ENCODE measurements at places on chromosomes 7 and 10. TPM values are rescaled to one million over a fixed set of nuclear protein-coding genes. Genes with fewer than 3 reads are reported as not detected.
A peak's percentile ranks its signal among the peaks of the same experiment; 100 is the strongest.

GRCh38 chr7:42831006-42831717 is 80.7 kb downstream of the C7orf25 start:
- peak overlapping the region; percentile 13 for H3K27ac ChIP-seq
- H3K36me3 ChIP-seq = no peaks in the 10 kb centered on the region
- no peak for DNase-seq

DNA sequence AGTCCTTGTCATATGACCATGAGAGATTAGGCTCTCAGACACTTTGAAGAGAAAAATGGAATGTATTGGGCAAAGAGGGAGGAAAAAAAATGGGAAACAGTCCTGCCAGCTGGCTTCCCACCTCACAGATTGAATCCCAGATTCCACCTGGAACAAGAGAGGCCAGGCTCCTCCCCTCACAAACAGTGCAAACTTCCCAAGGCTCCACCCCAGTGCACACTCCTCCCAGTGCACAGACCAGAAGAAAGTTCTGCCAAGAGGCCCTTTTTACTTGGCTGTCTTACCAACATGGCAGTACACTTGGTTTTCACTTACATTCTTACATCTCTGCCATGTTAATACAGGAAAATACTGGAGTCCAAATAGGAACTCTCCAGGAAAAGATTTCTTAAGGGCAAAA is 202.3 kb downstream of the AHR start:
- no peak for DNase-seq
- no peaks in the 10 kb centered on the region for H3K4me1 ChIP-seq
- peak overlapping the region; percentile 36 for H3K27ac ChIP-seq
- no peaks in the 10 kb centered on the region for H3K36me3 ChIP-seq
- no peaks in the 10 kb centered on the region for H3K27me3 ChIP-seq
- H3K4me3 ChIP-seq = no peak overlapping the region

DNA sequence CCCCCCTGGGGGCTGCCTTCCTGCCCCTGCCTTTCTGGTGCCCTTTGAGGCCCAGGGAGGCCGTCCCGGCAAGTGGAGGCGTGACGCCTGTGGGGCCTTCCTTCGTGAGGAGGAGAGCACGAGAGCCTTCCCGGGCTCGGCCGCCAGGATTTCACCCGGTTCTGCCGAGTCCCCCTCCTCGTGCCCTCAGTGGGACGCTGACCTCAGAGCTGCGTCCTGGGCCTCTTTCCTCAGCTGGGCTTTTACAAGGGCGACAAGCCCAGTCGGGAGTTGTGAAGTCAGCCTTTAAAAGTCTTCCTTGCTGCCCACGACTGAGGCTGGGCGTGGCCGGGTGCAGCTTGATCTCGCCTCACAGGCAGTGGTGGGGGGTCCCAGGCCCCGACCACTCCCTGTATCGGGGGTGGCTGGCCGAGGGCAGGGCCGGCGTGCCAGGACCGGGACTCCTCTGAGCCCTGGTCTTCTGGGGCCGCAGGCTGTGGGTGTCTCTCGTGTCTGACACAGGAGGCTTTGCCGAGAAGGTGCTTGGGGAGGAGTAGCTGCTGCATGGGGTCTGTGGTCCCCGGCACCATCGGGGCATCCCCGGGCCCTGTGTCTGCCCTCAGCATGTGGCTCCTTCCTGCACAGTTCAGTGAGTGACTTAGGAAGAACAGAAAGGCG is 41.8 kb downstream of the FAM20C start:
- H3K36me3 ChIP-seq = no peaks in the 10 kb centered on the region
- H3K4me3 ChIP-seq = no peak overlapping the region
- peak overlapping the region; percentile 72 for H3K27ac ChIP-seq
- H3K27me3 ChIP-seq = no peaks in the 10 kb centered on the region

GRCh38 chr10:49357910-49358309 is 38.0 kb downstream of the DRGX start:
- no peaks in the 10 kb centered on the region for H3K27me3 ChIP-seq
- no peak for DNase-seq
- H3K4me1 ChIP-seq = no peaks in the 10 kb centered on the region
- H3K4me3 ChIP-seq = no peak overlapping the region

DNA sequence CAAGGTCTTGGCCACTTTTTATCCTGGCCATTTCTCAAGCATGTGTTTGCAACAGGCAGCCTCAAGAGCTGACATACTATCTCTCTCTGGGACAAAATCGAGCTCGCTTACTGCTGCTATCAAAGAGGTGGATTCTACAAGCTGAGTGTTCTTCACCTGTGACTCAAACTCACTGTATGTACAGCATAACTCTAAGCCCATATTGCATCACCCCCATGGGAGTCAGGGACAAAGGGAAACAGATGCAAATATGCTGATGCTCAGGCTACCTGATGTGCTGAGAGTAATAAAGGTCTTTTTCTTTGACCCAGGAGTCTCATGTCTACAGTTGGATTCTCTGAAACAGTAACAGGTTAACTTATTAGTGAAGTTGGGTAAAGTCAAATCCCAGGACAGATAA is 45.2 kb downstream of the PCLO start:
- no peaks in the 10 kb centered on the region for H3K4me1 ChIP-seq
- H3K4me3 ChIP-seq = no peak overlapping the region
- H3K36me3 ChIP-seq = no peaks in the 10 kb centered on the region

GRCh38 chr7:65974191-65974801 is 7.7 kb downstream of the GUSB start:
- H3K4me1 ChIP-seq = no peaks in the 10 kb centered on the region
- no peak overlapping the region for H3K4me3 ChIP-seq
- H3K27me3 ChIP-seq = no peaks in the 10 kb centered on the region
- no peak for DNase-seq

DNA sequence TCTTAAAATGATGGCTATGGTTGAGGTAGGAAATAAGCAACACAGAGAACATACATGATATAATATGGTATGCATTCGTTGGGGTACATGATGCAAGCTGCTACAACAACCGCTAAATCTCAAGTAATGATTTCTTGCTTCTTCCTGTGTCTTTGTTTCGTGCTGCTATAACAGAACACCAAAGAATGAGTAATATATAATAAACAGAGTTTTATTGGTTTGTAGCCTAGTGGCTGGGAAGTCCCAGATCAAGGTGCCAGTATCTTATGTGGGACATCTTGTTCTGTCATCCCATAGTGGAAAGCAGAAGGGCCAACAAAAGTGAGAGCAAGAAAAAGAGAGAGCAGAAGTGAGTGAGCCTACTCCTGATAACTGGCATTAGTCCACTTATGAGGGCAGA is 689.7 kb downstream of the SUGCT start:
- no peaks in the 10 kb centered on the region for H3K27me3 ChIP-seq
- no peak for DNase-seq
- no peaks in the 10 kb centered on the region for H3K4me1 ChIP-seq
- no peak overlapping the region for H3K27ac ChIP-seq
- no peak overlapping the region for H3K4me3 ChIP-seq

DNA sequence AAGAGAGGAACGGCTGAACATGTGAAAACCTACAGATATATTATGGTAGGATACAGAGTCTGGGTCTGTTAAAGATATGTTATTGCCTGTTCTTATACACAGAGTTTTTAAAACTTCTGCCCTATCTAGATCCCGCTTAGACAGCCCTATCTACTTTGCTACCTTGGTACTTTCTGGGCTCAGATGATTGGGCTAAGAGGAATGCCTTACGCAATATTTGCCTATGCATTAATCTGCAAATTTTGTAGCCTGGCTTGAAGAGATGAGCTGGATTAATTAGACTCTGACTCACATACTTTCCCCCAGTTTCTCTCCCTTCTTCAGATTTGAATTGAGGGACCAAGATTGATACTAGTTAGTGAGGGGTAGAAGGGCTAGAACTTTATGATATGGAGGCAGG is 33.6 kb upstream of the A1CF start:
- no peak overlapping the region for H3K4me3 ChIP-seq
- no peaks in the 10 kb centered on the region for H3K27me3 ChIP-seq
- H3K27ac ChIP-seq = no peak overlapping the region
- no peaks in the 10 kb centered on the region for H3K4me1 ChIP-seq

- H3K4me1 ChIP-seq = no peaks in the 10 kb centered on the region
- no peak for DNase-seq
- no peak overlapping the region for H3K4me3 ChIP-seq
- H3K27ac ChIP-seq = no peak overlapping the region
- no peaks in the 10 kb centered on the region for H3K27me3 ChIP-seq
Measured at GRCh38 chr7:151792086-151792485, 84.8 kb downstream of the PRKAG2 start.

DNA sequence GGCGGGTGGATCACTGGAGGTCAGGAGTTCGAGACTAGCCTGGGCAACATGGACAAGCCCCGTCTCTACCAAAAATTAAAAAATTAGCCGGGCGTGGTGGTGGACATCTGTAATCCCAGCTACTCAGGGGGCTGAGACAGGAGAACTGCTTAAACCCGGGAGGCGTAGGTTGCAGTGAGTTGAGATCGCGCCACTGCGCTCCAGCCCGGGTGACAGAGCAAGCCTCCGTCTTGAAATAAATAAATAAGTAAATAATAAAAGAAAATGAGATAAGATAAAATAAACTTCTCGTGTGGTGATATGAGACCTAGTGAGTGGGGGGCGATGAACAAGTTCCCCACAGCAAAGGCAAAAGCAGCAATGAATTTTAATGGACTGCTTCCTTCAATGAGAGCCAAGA is 33.6 kb upstream of the LMTK2 start:
- no peak overlapping the region for H3K4me3 ChIP-seq
- DNase-seq = no peak
- no peak overlapping the region for H3K27ac ChIP-seq
- no peaks in the 10 kb centered on the region for H3K36me3 ChIP-seq
- no peaks in the 10 kb centered on the region for H3K4me1 ChIP-seq

- no peak overlapping the region for H3K4me3 ChIP-seq
- H3K36me3 ChIP-seq = no peaks in the 10 kb centered on the region
- H3K27ac ChIP-seq = peak overlapping the region; percentile 30
- DNase-seq = no peak
- H3K27me3 ChIP-seq = no peaks in the 10 kb centered on the region
- H3K4me1 ChIP-seq = peaks cover 83% of the 10 kb centered on the region
Measured at GRCh38 chr7:104976966-104977636, 36.9 kb upstream of the KMT2E start.

DNA sequence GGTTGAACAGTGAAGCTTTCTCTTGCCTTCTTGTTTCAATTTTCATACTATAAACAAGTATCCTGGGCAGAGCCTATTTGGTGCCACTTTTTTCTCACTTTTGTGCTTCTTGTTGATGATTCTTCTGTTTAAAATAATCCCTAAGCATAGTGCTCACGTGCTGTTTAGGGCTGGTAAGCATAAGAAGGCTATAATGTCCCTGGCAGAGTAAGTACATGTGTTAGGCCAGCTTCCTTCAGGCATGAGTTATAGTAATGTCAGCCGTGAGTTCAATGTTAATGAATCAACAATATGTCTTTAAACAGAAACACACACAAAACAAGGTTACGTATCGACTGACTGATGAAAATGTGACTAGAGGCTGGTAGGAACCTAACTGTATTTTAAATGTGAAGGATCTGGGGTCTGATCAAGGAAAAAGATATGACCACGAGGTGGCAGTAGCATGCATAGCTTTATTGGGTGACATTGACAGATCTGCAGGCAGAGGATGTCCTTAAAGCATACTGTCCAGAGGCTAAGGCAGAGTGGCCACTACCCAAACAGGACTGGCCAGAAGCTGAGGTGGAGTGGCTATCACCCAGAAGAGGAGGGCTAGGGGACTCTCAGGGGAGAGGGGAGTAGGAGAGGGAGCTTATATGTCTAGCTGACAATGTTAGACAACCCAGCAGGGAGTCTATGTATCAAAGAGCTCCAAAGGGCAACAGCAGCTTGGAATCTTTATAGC is 113.7 kb downstream of the BRAF start:
- no peaks in the 10 kb centered on the region for H3K36me3 ChIP-seq
- DNase-seq = peak; percentile 88
- no peaks in the 10 kb centered on the region for H3K27me3 ChIP-seq
- no peaks in the 10 kb centered on the region for H3K4me1 ChIP-seq
- H3K27ac ChIP-seq = no peak overlapping the region
- H3K4me3 ChIP-seq = no peak overlapping the region

- H3K27me3 ChIP-seq = no peaks in the 10 kb centered on the region
- H3K4me3 ChIP-seq = no peak overlapping the region
- H3K36me3 ChIP-seq = no peaks in the 10 kb centered on the region
Measured at GRCh38 chr10:80158598-80159127, 26.1 kb downstream of the PLAC9 start.

- no peak overlapping the region for H3K4me3 ChIP-seq
- no peaks in the 10 kb centered on the region for H3K4me1 ChIP-seq
- no peak for DNase-seq
- H3K27ac ChIP-seq = no peak overlapping the region
- no peaks in the 10 kb centered on the region for H3K36me3 ChIP-seq
Measured at GRCh38 chr10:11403116-11403515, 208.3 kb downstream of the USP6NL start.

Gene MYL10
- not detected for total RNA-seq

Gene CDK14
- 36.3 TPM for total RNA-seq

Gene TCAF2
- total RNA-seq = 3.9 TPM

Gene ELN
- 152 TPM for total RNA-seq

Gene PKD1L1
- total RNA-seq = 1.0 TPM

Gene AKR1C3
- total RNA-seq = 31.5 TPM

Gene DNAJB9
- total RNA-seq = 16.2 TPM

Measured in tibial nerve (tissue), 4 donors.